ENCODE measurements at places on chromosomes 5 and 9. TPM values are rescaled to one million over a fixed set of nuclear protein-coding genes. Genes with fewer than 3 reads are reported as not detected.

- H3K4me3 ChIP-seq, result no peak overlapping the region
- peaks cover 4% of the 10 kb centered on the region for H3K27me3 ChIP-seq
- no peak for DNase-seq
- H3K27ac ChIP-seq, result no peak overlapping the region
- H3K4me1 ChIP-seq, result peaks cover 3% of the 10 kb centered on the region
Measured at GRCh38 chr9:69585571-69585970, 86.6 kb downstream of the APBA1 start.

- peaks cover 15% of the 10 kb centered on the region for H3K27me3 ChIP-seq
- no peaks in the 10 kb centered on the region for H3K4me1 ChIP-seq
Measured at GRCh38 chr9:131013771-131014676, 5.0 kb downstream of the LAMC3 start.

DNA sequence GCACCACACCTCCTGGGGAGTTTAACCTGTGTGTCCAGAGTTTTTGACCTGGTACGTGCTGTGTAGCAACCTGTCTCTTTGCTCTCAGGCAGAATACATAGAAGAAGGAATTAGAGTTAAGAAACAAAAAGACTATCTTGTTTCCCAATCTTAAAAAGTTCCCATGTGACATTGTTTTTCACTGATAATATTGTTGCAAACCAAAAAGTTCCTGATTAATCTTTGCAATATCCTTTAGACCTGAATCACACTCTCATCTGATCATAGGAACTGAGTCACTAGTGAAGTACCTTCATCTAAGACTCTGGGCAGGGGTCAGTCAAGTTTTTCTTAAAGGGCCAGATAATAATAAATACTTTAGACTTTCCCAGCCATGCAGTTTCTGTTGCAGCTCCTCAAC is 35.1 kb downstream of the BASP1 start:
- no peak overlapping the region for H3K4me3 ChIP-seq
- H3K36me3 ChIP-seq, result no peaks in the 10 kb centered on the region
- H3K27ac ChIP-seq, result no peak overlapping the region
- no peaks in the 10 kb centered on the region for H3K4me1 ChIP-seq

DNA sequence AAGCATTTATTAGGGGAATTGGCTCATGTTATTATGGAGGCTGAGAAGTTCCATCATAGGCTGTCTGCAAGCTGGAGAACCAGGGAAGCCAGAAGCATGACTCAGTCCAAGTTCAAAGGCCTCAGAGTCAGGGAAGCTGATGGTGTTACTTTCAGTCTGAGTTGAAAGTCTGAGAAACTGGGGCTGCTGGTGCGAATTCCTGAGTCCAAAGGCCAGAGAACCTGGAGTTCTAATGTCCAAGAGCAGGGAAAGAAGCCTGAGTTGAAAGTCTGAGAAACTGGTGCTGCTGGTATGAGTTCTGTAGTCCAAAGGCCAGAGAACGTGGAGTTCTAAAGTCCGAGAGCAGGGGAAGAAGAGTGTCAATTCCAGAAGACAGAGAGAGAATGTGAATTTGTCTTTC is 641.1 kb downstream of the ISL1 start:
- no peaks in the 10 kb centered on the region for H3K4me1 ChIP-seq
- H3K27me3 ChIP-seq, result no peaks in the 10 kb centered on the region
- no peaks in the 10 kb centered on the region for H3K36me3 ChIP-seq
- no peak overlapping the region for H3K4me3 ChIP-seq
- H3K27ac ChIP-seq, result no peak overlapping the region

SVEP1 gene
- not detected for total RNA-seq

GRCh38 chr5:83780699-83781350 is 60.2 kb upstream of the HAPLN1 start:
- DNase-seq, result no peak
- H3K27ac ChIP-seq, result no peak overlapping the region
- H3K4me3 ChIP-seq, result no peak overlapping the region
- peaks cover 3% of the 10 kb centered on the region for H3K27me3 ChIP-seq

TAS2R1 gene
- total RNA-seq, result not detected

APBA1 gene
- 0.11 TPM for total RNA-seq

DNA sequence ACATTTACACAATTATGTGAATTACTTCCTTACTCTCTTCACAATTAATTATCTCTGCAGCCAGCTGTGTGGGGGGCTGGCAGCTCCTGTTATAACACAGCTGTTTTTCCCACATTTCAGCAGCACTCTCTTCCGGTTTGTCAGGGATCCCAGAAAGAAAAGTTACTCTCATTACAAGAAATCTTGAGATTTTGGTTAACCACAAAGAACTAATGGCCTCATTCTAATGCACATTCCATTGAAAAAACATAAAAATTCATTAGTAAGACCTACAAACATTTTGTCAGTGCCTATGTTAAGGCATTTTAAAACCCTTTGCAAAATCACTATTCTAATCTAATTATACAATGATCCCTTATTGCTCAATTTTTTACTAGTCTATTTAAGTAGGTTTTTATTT is 64.1 kb downstream of the PDE4D start:
- H3K4me3 ChIP-seq, result no peak overlapping the region
- no peaks in the 10 kb centered on the region for H3K36me3 ChIP-seq
- H3K27me3 ChIP-seq, result peaks cover 6% of the 10 kb centered on the region
- H3K4me1 ChIP-seq, result no peaks in the 10 kb centered on the region
- no peak for DNase-seq

PCDHA6 gene
- not detected for total RNA-seq

ZSWIM6 gene
- total RNA-seq, result 6.5 TPM

DNA sequence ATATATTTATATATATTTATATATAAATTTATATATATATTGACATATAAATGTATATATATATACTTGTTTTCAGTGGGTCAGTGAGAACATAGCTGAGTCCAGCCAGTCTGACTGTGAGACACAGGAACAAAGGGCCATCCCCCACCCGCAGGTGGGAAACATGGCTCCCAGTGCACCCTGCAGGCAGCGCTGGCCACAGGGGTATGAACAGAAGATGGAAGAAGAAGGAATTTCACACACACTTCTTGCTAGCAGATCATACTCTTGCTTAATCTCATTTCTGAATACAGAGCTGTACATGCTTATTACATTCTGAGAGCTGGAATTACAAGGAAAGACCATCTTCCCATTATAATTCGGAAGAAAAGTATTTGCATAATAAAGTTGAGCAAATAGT is 595.4 kb downstream of the IRX1 start:
- H3K27ac ChIP-seq, result no peak overlapping the region
- H3K27me3 ChIP-seq, result no peaks in the 10 kb centered on the region
- no peaks in the 10 kb centered on the region for H3K4me1 ChIP-seq

GCNT4 gene
- total RNA-seq, result 6.0 TPM

RASGRF2 gene
- total RNA-seq, result 19.3 TPM

- H3K27me3 ChIP-seq, result no peaks in the 10 kb centered on the region
- DNase-seq, result no peak
- H3K36me3 ChIP-seq, result no peaks in the 10 kb centered on the region
- H3K4me1 ChIP-seq, result no peaks in the 10 kb centered on the region
- no peak overlapping the region for H3K27ac ChIP-seq
Measured at GRCh38 chr5:19342942-19343341, 645.1 kb downstream of the CDH18 start.

GRCh38 chr5:178240766-178241165 is 8.2 kb upstream of the PHYKPL start:
- H3K4me3 ChIP-seq, result peak overlapping the region; percentile 95
- peaks cover 2% of the 10 kb centered on the region for H3K36me3 ChIP-seq
- H3K27me3 ChIP-seq, result no peaks in the 10 kb centered on the region
- peaks cover 62% of the 10 kb centered on the region for H3K4me1 ChIP-seq

DNA sequence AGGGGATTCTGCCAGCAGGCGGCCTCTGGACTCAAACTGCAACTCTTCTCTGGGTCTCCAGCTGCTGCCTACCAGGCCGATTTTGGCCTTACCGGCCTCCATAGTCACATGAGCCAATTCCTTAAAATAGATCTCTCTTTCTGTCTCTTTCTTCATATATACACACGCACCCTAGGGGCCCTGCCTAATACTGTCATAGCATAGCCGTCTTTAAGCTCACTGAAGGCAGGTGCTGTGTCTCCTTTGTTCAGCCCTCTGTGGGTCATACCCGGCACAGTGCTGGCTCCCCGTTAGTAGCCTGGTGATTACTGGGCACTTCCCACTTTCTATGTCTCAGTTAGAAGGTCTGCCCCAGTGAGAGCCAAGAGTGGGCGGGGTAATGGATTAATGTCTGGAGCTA is 140.9 kb downstream of the HSPA4 start:
- no peak overlapping the region for H3K4me3 ChIP-seq
- H3K27ac ChIP-seq, result no peak overlapping the region
- no peaks in the 10 kb centered on the region for H3K36me3 ChIP-seq

GRCh38 chr5:126002222-126002897 is 420.8 kb upstream of the GRAMD2B start:
- no peaks in the 10 kb centered on the region for H3K36me3 ChIP-seq
- H3K4me1 ChIP-seq, result no peaks in the 10 kb centered on the region
- no peak for DNase-seq
- no peak overlapping the region for H3K4me3 ChIP-seq

DNA sequence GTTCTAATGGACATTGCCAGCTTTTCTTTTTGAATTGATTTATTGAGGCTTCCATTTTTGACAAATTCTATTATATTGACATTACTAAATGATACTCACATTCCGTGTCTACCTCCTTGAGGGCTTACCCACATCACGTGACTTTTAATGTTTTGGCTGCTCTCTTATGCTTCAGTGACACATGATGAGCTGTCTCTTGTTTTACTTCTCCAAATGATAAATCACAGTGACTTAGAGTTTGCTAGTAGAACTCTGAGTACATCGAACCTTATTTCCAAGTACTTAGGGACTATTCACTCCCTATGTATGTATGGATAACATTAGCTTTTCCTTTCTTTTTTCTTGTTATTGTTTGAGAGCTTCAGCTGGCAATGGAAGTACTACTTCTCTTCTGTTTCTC is 169.8 kb upstream of the KCNN2 start:
- no peak overlapping the region for H3K27ac ChIP-seq
- no peaks in the 10 kb centered on the region for H3K36me3 ChIP-seq
- H3K4me3 ChIP-seq, result no peak overlapping the region
- no peak for DNase-seq
- H3K27me3 ChIP-seq, result no peaks in the 10 kb centered on the region

DNA sequence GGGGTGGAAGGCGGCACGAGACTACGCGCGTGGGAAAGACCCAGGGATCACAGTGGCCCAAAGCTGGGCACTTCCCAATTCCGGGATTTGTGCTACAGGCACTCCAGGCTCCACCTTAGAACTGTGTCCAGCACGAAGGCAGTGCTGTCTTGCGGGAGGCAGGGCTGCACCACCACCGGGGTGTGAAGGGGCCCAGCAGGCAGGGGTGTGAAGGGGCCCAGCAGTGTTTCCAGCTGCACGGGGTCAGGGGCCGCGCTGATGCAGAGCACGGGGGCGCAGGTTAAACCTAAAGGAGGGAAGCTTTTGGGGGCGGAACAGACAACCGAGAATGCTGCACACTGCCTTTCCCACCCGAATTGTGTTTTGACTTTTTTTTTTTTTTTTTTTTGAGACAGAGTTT is 1.1 kb upstream of the PDCD6 start:
- peak overlapping the region; percentile 92 for H3K4me3 ChIP-seq
- peak overlapping the region; percentile 45 for H3K27ac ChIP-seq
- no peaks in the 10 kb centered on the region for H3K27me3 ChIP-seq
- H3K36me3 ChIP-seq, result peaks cover 12% of the 10 kb centered on the region
- DNase-seq, result peak; percentile 33

RNF183 gene
- total RNA-seq, result 0.14 TPM

Measured in activated naive CD8-positive, alpha-beta T cell treated with anti-CD3 and anti-CD28 coated beads, Interleukin-2, amount 10 ng/mL, durations not matched to agents 7 days and 5 days (primary cell).